ENCODE measurements at places on chromosomes 6 and 20.

DNA sequence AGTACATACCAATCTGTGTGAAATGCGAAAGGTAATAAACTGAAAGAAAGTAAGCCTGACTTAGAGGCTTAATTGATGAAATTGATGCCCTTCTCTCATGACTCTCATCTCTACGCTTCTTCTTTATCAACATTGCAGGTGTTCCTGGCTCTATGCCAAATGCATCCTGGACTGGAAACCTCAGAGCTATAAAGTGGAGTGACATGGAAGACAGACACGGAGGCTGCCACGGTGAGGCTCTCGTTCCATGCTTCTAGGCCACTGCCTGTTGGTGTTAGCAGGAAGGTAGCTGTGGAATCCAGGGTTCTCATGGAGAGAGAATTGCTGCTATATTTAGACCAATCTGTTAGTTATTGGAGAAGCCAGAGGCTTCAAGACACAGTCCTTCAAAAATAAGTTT is 73.2 kb downstream of the C6orf52 start:
- no peak for DNase-seq

- no peak for DNase-seq
These were observed 4.3 kb downstream of the CALHM4 start for GRCh38 chr6:116557893-116558292.

GRCh38 chr6:509676-510075 is 118.1 kb downstream of the IRF4 start:
- DNase-seq, result no peak

- DNase-seq, result no peak
These were observed 32.9 kb downstream of the FOXF2 start for GRCh38 chr6:1422290-1422689.

- DNase-seq, result peak; percentile 85
These were observed 4.0 kb downstream of the PPP1R18 start for GRCh38 chr6:30682143-30683117.

All from activated naive CD4-positive, alpha-beta T cell (primary cell).